ENCODE measurements at places on chromosomes 11 and 22.

DNA sequence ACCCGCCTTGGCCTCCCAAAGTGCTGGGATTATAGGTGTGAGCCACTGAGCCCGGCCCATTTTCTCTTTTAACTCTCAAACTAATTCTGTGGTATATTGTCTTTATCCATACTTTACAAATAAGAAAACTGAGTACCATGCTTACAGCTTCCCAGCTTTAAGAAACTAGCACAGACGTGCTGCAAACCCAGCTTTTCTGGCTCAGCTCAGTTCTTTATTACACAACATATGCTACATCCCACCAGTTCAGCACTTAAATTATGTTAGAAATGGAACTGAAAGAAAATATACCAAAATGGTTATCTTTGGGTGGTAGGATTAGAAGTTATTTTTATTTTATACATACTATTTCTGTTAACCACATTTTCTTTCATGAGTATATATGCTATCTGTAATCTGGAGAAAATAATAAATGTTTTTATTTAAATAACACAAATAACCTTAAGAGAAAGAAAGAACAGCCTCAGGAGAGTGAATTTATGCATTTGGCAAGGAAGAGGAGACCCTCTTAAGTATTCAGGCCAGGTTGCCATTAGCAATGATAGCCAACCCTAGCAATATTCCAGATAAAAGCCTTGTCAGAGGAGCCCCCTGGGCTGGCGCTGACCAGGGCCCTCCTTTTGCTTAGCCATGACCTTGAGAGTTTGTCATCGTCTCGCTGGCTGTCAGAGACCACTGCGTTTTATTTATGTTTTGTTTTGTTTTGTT, 33.8 kb downstream of the SLN start:
- DNase-seq = no peak

GRCh38 chr11:74179234-74180052, 8.4 kb downstream of the PPME1 start:
- no peak for DNase-seq

DNA sequence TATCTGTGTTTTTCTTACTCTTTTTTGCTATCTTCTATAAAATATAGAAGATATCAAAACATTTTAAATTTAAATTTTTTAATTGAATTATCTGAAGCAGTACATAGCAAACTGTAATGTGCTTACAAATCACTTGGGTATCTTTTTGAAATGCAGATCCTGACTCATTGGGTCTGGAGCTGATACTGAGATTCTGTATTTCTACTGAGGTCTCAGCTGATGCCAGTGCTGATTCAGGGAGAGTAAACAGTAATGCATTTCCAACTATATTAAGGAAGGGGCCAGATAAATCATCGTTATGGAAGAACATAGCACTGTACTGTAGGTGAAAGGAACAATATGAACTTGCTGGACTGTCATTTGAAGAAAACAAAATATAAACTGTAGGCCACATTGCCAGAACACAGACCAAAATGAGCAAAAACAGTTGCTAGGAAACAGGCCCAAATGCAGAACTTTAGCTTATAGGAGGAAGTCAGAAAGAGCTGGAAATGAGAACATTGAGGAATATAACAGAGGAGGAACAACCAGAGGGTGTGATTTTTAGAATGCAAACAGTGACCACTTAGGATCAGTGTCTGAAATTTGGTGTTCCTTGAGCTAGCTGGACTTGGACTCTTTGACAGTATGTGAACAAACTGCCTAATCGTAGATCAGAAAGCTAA, 3.3 kb downstream of the ARL14EP start:
- no peak for DNase-seq

DNA sequence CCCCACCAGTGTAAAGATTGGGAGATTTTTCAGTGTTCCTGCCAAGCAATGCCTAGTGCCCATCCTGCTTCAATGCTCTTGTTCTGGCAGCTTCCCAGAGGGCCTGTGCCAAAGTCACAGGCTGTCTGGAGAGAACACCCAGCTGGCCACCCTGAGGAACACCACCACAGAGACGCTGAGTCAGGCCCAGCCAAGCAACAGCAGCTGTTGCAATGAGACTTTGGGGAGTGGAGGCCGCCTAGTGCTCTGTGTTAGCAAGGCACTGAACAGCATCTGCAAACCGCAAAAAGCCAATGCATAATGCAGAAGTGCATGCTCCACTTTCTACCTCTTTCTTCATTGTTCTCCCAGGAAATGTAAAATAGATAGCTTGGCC, 168.1 kb downstream of the NXPE2 start:
- DNase-seq = no peak

DNA sequence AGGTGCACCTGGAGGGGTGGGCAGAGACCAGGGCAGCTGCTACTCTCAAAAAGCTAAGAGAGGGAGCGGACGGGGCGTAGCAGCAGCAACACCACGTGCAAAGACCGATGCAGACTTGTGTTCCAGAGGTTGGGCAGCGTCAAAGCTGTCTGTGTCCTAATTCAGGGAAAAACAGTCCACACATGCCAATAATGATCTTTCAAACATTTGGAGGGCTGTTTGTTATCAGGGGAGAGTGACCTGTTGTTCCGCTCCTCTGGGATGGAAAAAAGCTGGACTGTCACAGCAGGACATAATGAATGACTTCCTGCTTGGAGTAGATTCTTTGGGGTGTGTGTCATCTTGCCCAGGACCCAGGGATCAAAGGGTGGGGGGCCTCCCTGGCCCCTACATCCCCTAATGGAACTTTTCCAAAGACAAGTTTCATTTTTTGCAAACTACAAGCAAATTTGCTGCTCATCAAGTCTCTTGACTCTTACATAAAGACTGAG, 6.2 kb upstream of the FBLN1 start:
- no peak for DNase-seq

GRCh38 chr11:119323532-119324033, 6.7 kb upstream of the MCAM start:
- DNase-seq = peak; percentile 62

DNA sequence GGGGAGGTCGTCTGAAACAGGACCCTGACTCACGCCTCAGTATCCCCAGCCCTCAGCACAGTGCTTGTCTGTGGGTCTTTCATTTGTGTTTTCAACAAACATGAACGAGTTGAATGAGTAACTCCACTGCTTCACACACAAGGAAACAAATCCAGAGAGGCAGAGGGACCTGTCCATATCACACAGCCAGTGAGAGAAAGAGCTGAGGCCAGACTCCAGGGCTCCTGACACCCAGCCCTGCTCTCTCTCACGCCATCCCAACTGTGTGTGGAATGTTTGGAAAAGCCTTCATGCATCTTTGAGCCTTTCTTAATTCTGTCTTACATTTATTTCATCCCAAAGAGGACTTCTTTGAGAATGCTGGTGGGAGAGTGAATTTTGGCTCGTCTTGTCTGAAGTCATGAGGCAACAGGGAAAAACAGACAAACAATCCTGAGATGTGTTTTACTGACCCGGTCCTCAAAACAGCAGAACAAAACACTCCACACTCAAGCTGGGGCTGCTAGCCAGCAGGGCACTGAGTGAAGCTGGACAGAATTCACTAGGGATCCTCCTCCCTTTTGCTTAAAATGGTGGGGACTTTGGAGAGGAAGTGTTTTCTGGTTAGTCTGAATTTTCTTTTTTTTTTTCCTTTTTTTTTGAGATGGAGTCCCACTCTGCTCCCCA, 19.7 kb upstream of the ALG8 start:
- DNase-seq = no peak

GRCh38 chr11:76201672-76202412, 4.5 kb downstream of the WNT11 start:
- no peak for DNase-seq

DNA sequence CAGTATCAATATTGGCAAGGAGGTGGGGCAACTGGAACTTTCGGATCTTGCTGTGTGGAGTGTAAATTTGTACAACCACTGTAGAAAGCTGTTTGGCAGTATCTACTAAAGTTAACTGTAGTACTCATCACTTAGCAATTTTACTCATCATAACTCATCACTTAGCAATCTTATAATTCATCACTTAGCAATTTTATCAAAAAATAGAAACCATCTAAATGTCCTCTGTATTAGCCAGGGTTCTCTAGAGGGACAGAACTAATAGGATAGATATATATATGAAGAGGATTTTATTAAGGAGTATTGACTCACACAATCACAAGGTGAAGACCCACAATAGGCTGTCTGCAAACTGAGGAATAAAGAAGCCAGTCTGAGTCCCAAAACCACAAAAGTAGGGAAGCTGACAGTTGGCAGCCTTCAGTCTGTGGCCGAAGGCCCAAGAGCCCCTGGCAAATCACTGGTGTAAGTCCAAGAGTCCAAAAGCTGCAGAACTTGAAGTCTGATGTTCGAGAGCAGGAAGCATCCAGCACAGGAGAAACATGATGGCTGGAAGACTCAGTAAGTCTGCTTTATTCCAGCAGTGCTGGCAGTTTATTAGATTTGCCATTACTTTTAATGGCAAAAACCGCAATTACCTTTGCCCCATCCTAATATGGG, 92.9 kb upstream of the USP47 start:
- no peak for DNase-seq

DNA sequence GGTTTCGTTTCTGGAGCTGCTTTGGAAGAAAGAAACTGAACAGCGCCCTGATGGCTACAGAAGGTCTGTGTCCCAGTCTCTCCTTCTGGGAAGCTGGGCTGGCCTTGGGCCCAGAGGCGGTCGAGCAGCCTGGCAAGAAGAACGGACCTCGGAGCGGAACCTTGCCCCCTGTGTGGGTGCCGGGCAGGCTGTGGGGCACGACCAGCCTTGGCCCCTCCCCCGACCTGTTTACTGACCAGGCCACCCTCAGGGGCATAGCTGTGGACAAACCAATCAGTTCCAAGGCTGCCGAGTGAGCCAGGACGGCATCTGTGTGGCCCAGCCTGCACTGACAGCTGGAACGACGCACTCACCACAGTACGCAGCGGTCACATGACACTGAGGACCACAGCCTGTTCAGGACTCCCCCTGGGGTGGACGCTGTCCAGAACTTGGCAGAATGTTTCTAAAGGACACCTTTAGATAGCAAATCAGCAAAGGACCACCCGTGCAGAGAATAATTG, 7.2 kb downstream of the PIM3 start:
- DNase-seq = no peak

GRCh38 chr11:128914216-128915148, 23.3 kb downstream of the KCNJ5 start:
- no peak for DNase-seq

GRCh38 chr22:38417252-38418060, 37.5 kb downstream of the KCNJ4 start:
- DNase-seq = no peak

DNA sequence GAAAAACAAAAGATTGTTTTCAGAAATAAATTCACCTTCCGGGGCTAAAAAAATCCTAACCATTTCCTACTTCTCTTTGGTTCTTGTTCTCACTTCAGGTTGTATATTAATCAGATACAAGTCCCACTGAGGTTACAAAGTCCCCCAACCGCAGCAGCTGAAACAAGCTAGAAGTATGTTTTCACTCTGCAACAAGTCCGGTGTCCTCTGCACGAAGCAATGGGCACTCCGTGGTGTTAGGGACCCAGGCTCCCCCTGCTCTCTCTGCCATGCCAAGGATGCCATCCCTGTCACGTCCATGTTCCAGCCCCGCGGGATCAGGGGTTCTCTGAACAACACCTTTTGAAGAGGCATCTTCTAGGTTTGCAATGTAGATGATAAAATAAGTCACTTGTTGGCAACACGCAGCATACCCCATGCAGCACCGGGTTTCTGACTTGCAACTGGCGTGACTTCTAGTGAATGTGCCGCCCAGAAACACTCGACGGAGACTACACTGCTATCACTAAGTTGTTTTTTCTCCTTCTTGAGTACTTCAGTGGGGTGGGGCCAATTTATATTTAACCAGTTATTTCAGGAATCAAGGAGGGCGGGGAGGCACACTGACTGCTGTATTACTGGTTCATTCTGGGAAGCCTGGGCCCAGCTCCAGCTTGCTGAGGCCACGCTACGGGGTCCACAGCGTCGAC, 25.4 kb upstream of the GSTP1 start:
- DNase-seq = no peak

DNA sequence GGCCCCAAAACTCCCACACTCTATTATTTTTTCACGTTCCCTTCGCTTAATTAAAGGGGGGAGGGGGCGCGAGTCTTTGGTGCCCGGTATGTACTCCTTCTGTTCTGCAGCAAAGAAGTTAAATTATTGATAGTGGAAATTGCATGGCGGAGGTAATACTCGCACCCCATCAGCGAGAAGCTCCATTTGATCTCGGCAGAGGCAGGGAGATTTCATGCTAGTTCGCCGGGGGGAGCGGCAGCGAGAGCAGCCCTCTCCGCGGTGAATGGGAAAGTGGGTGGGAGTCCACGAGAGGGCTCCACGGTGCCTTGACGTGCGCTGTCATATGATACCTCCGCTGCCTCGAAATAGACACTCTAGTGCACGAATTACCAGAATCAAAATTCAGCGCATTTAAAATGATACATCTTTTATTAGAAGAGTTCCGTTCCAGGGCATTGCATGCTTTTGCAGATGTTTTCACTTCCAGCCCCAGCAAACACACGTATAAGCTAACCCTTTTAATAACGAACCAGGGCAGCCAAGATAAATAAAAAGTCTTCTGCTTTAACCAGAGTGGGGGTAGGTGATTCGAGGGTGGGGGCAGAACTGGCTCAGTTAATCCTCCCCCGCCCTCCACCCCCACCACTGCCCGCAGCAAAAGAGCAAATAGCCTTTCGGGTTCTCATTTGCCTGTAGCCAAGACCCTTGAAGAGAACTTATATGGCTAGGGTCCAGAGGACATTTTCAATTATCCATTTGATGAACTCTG, 1.3 kb upstream of the BDNF start:
- no peak for DNase-seq

DNA sequence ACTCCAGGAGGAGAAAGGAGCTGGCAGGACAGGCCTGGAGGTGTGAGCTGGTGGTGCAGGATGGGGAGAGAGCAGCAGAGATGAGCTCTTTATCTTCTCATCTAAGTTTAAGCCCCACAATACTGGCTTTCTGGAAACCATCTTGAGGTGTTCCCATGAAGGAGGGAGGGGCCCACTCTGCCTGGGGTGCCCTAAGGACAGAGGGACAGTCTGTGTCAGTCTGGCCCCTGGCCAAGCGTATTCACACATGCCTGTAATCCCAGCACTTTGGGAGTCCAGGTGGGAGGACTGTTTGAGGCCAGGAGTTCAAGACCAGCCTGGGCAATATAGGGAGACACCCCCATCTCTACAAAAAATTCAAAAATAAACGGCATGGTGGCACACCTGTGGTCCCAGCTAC, 8.9 kb downstream of the SERHL2 start:
- DNase-seq = no peak

- no peak for DNase-seq
These were observed 153.0 kb upstream of the PITPNB start for GRCh38 chr22:28072066-28072465.

DNA sequence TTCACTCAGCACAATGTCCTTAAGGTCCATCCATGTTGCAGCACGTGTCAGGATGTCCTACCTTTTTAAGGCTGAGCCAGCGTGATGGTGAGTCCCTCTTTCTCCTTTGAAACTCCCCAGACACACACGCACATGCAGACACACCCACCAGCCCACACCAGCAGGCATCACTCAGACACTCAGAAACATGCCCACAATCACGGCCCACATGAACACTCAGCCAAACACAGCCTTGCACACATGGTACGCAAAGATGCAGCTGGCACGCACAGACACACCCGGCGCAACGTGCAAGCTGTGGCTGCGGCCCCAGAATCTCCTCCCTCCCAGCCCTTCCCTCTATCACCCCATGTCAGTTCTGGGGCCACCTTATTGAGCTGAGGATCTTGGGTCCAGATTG, 8.0 kb downstream of the FADS3 start:
- DNase-seq = no peak

Measured in stimulated activated CD4-positive, alpha-beta T cell treated with anti-CD3 and anti-CD28 coated beads, TNF-alpha, amount 100 ng/mL, for 1 hour (primary cell).